ENCODE measurements at places on chromosomes 7 and 10.
A peak's percentile ranks its signal among the peaks of the same experiment; 100 is the strongest.

- no peak for DNase-seq
Measured at GRCh38 chr7:133155642-133156041, 73.8 kb upstream of the CHCHD3 start.

DNA sequence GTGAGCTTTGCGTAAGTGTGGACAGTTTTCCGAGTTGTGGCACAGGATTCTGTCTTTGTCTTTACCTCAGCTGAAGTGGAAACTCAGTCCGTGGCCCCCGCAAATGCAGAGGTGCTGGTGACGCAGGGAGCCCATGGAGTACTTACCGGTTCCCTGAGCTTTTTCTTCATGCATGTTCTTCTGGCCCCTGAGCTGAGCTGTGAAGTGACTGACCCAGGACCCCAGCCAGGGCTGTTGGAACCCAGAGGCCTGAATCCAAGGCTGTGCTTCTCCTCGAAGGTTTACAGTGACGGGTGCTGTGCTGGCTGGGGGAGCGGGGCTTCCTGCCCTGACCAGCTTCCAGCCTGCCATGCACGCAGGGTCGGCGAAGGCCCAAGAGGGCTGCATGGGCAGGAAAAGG is 223.5 kb downstream of the GLRX3 start:
- DNase-seq: no peak

GRCh38 chr7:143388491-143389101 is 7.5 kb downstream of the ZYX start:
- no peak for DNase-seq

DNA sequence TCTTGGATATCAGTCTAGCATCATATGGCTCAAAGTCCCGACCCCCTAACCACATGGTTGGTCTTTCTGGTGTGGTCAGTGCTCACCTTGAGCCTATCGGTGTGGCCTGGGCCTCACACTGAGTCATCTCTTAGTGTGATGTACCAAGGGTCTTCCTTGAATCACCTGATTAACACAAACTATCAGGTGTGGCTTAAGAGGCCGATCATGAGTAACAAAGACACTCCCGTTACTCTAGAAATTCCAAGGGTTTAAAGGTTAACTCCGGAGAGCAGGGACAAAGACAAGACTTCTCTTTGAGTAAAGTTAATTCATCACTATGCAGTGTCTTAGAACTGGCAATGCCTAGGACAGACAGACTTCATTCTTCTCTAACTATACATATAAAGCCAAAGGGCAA is 52.3 kb upstream of the ARMC3 start:
- DNase-seq: no peak

DNA sequence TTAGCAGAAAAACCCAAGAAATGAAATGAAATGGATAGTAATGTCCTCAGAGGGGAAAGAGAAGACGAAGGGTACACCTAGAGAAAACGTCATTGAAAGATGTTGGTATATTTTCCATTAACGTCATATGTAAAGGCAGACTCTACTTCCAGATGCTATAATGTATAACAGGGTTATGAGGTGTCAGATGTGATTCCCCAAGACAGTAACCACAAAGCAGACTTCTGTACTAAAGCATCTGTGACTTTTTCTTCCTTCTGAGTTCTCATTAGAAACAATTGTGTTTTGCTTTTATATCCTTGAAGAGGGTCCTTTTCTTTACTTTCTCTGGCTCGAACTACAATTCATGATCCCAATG is 37.4 kb downstream of the LRRC72 start:
- DNase-seq: no peak

DNA sequence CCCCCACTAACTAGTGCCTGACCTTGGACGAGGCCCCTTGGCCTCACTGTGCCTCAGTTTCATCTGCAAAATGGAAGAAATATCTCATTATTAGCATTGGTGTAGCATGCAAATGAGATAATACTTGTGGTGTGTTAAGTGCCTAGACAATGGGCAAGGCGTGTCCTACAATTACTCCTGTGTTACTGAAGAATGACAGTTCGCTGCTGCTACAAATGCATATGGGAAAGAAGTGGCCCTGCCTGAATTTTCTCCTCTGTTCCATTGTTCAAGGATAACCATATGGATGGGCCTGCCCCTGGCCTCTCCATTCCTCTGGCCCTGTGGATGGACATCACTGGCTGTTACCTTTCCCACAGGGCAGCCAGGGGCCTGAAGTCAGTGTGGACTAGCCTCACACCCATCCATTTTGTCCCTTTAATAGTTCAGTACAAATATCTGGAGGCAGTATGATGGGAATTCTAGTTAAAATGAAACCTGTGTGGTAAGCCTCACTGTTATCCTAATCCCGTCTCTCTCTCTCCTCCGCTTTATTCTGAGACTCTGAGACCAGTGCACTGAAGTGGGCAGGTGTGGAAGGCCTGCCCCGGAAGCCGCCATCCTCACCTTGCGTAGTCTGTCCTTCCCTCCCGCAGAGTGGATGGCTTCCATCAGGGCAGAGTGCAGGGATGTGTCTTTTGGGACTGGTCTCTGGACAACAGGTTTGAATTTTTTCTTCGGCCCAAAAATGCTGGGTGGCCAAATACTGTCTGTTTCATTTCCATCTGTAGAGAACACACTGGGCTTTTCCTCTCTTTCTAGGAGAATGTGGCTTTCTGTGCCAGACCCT is 244.6 kb upstream of the GRB10 start:
- no peak for DNase-seq

- DNase-seq: peak; percentile 100
Measured at GRCh38 chr10:14074062-14074884, 256.5 kb downstream of the FRMD4A start.

DNA sequence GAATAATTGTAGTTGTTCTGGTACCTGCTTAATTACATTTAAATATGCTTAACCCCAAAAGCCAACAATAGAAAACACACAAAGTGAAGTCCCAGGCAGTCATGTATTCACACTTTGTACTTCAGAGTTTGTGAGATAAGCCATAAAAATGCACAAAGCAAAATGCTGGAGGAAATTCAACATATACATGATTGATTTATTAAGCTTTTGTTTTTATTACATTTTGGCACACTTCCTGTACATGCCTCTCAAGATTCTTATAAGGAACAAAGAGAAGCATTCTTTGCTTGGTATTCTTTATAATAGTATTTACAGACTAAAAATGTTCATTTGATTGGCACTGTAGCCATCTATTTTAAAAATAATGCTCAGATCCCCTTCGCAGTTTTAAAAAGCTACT is 107.7 kb upstream of the ANK3 start:
- no peak for DNase-seq

DNA sequence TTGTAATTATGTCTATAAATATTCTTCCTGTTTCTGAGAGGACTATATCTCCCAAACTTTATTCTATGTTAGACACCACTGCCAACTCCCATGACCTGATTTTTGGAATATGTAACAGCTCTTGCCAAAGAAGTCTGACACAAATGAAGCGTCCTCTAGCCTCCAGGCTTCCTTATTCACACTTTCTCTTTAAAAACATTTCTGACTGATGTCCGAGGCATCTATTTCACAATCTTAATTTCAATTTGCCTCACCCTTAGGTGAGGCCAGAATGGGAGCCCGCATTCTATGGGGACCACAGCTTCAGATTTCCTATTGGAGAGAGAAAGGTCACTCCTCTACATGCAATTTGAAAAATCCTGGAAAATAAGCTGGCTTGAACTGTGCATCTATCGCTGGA is 873.2 kb downstream of the GATA3 start:
- no peak for DNase-seq

- DNase-seq: no peak
Measured at GRCh38 chr7:132906193-132906835, 175.6 kb downstream of the CHCHD3 start.

GRCh38 chr10:89952751-89953150 is 251.4 kb downstream of the KIF20B start:
- no peak for DNase-seq

GRCh38 chr10:132970641-132971438 is 28.5 kb upstream of the CFAP46 start:
- DNase-seq: no peak

DNA sequence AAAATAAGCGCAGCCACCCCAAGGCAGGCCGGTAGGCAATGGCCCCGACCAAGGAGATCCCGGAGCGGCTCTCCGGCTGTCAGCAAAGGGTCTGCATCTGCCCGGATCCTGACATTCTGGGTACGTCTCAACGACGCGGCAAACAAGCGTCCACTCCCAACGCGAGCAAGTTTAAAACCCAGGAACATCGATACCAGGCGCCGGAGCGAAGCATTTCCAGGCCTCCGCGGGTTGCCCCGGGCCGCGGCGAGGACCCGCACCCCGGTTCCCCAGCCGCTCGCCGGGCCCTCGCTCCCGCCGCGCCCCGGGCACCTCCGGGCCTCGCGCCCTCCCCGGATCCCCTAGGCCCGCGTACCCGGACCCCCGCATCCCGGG is 453 bp downstream of the URGCP start:
- peak; percentile 14 for DNase-seq

DNA sequence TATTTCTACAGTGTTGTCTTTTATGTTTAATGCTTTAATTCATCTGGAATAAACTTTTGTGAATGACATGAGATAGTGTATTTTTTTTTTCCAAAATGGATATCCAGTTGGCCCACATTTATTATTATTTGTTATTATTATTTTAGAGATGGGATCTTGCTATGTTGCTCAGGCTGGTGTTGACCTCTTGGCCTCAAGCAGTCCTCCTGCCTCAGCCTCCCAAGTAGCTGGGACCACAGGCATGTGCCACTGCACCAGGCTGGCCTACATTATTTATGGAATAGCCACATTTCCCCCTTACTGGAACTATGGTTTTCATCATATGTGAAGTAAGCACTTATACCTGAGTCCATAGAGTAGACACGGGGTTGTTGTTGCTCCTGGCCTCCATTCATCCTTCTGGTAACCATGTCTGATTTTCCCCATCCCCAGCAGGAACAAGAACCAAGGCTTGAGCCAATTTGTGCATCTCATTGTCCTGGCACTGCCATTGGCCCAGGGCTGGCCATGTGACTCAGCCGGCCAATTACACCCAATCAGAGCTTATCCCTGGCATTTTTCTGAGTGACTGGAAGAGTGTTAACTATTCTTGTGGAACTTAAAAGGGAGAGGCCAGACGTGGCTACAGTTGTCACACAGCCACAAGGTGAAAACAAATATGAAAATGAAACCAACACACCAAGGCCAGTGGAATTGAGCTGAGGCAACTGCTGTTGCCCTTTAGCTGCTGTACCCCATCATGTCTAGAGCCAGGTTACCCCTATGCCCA is 23.1 kb downstream of the PRF1 start:
- DNase-seq: no peak

All from brain microvascular endothelial cell (primary cell).